Endothelial cell (in vitro differentiated cells): ENCODE measurements at places on chromosomes 12 and 14. TPM values are rescaled to one million over a fixed set of nuclear protein-coding genes. Genes with fewer than 3 reads are reported as not detected.

EIF2B2 gene
- 31.8 TPM for total RNA-seq

KRT77 gene
- total RNA-seq: not detected

ALX1 gene
- 3.1 TPM for total RNA-seq

DNA sequence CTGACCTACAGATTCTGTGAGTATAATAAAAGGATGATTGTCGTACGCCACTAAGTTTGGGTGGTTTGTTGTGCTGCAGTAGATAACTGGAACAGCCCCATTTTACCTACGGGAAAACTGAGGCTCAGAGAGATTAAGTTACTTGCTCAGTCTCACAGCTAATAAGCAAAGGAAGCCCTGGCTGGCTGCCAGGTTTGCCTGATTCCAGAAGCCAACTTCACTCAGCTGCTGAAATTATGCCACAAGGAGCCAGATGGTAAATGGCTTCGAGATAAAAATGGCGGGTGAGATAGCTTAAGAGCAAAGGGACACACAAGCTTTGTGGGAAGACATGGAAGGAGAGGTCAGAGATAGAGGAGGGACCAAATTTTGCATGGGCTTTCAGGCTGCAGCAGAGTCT is 191.5 kb upstream of the NOS1 start:
- no peak for DNase-seq

UNC79 gene
- 0.69 TPM for total RNA-seq

DNA sequence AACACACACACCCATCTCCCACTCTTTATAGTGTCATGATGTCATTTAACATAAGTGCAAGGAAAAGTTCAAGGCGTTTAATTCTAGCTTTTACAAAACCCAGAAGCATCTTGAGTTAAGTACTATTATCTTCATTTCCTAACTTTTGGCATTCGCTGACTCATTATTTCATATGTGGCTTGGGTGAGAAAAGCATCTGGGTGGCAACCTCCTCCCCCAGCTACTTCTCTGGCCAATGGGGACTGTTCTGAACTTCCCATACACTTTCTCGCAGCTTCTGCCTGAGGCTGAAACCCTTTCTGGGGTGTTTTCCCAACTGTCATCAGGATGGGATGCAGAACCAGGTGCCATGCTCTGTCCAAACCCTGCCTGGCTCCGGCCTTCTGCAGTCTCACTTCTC is 2.8 kb upstream of the MARK3 start:
- no peak for DNase-seq

GDF3 gene
- total RNA-seq: 77.7 TPM

- no peak for DNase-seq
These were observed 84.1 kb downstream of the BCAT1 start for GRCh38 chr12:24864796-24865125.

- no peak for DNase-seq
These were observed 196.5 kb downstream of the AKAP6 start for GRCh38 chr14:32525591-32525990.
